ENCODE measurements at places on chromosomes 2 and 18.

- peak; percentile 92 for DNase-seq
These were observed 29.5 kb upstream of the PAIP2B start for GRCh38 chr2:71256421-71256820.

DNA sequence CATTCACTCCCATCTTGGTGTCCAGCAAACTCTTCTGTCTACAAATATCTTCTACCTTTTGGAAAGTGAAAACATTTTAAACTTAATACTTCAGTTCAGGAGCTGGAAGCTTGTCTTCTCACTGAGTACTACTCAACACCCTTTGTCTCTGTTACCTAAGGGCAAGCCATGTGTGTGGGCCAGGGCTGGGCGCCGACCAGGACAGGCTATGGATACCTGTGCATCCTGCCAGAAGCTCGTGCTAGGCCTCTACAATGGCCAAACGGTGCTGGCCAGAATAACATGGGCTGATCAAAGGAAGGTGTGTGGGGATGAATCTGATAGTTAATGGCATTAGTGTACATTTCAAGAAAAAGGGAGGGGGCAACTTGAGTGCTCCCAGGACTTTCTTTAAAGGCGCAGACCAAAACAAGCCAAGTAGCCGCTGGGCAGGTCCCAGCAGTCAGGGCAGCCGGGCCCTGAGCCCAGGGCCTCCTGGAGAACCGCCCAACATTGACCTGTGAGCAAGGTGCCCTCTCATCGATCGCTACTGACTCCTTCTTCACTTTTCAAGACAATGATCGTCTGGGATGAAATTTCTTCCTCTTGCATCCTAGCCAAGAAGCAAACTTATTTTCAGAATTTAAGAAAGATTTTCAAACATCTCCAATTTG is 29.0 kb upstream of the ID2 start:
- DNase-seq: no peak

DNA sequence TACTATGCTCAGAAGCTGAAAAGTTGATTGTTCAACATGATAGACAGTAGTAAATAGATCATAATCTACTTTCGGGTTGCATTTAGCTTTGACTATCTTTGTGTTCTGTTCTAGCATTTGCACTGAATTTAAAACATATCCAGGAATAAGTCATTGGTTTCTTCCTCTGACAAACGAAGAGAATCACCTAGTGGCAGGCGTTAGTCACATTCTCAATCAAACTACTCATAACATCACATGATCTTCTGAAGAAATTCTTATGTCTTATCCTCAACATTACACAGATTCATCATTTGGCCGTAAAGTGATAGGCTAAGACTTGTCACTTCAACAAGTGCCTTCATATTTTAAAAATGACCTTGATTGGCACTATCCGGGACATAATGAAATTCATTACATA is 63.6 kb upstream of the TTC21B start:
- DNase-seq: no peak

DNA sequence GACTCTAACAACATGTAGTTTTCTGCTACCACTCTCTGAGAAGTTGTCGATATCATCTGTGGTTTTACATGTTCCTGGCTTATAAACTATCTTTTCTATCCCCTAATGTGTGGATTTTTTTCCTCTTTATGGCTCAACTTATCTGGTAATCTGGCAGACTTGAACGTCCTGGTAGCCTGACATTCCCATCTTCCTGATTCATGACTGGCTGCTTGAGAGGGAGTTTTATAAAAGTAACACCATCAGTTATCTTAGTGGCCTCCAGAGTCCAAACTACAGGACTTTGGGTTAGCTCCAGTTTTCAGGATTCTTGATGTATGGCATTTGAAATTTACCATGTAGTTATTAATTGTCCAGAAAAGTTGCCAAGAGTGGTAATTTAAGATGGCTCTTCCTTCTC is 174.0 kb upstream of the GULP1 start:
- DNase-seq: no peak

- DNase-seq: no peak
These were observed 60.2 kb downstream of the TRPM8 start for GRCh38 chr2:233977296-233977837.

DNA sequence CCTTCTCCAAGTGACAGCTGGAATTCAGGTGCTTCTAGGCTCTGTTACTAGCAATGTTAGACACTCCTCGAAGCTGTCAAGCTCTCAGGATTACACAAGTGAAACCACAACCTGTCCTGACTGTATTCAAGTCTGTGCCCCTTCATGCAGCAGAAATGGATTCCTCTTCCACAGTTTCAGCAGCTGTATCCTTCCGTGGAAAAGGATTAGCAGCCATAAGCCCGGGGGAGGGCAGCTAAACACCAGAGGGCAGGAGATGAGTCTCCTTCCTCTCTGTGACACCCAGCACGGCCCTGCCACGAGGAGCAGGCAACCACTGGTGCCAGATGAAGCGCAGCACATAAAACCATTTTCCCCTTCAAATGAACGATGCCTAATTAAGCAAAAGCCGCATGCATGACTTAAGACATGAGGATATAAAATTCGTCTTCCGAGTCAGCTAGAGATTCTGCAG is 1.2 kb downstream of the ST3GAL5 start:
- no peak for DNase-seq

GRCh38 chr2:39706312-39706711 is 40.6 kb downstream of the TMEM178A start:
- no peak for DNase-seq

DNA sequence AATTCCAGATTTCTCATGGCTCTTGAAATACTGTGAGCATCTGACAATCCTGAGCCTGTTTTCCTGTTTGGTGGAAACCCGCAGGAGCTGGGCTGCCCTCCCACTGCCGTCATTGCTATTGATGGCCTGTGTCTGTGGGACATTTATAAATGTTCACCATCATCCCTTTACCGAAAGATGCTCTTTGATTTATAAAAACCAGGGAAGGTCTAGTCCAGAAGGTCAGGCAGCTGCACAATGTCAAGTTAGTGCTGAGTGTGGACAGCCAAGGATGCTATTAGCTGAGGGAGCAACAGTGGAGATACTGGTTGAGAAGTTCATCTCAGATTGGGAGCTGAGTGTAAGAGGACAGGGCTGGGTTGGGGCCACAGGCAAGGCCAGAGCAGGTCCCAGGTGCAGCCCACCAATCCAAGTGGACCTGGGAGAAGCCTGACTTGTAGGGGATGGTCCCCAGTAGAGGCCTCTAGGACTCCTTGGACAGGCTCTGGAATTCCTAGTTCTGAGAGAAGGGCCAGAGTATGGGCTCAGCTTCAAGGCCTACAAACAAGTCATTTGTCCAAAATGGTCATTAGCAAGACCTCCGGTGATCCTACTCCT is 55.1 kb downstream of the COPS8 start:
- no peak for DNase-seq

DNA sequence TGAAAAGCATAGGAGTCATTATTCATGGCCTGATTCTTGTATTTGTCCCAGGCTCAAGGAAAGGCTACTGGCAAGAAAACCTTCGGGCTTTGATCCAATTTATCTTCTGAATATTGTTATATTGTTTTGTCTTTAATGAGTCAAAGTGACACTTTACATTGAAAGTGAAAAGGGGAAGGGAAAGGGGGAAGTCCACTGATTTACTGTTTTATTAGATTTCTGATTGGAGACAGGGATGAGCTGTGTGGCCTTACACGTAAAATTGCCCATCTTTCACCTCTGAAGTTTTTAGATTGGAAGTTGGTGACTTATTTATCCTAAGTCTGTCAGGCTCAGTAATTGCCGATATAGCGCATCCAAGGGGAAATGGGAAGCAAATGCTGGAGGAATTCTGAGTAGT is 843.8 kb upstream of the LRRTM1 start:
- no peak for DNase-seq

- DNase-seq: no peak
These were observed 245.6 kb upstream of the CDH2 start for GRCh38 chr18:28422577-28422976.

GRCh38 chr2:53777134-53777533 is 9.5 kb downstream of the CHAC2 start:
- DNase-seq: no peak

- DNase-seq: peak; percentile 50
These were observed 54.7 kb downstream of the SPRED2 start for GRCh38 chr2:65377556-65378192.

- DNase-seq: no peak
These were observed 38.5 kb downstream of the REV1 start for GRCh38 chr2:99451280-99451679.

DNA sequence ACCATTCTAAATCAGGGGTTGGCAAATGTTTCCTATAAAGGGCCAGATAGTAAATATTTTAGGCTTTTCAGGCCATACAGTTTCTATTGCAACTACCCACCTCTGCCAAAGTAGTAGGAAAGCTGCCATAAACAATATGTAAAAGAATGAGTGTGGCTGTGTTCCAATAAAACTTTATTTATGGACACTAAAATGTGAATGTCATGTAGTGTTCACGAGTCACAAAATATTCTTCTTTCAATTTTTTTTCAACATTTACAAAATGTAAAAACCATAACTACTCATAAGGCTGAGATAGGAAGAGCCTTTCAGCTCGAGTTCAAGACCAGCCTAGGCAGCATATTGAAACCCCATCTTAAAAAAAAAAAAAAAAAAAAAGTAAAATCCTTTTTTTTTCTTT is 13.4 kb downstream of the KCNG3 start:
- DNase-seq: no peak

DNA sequence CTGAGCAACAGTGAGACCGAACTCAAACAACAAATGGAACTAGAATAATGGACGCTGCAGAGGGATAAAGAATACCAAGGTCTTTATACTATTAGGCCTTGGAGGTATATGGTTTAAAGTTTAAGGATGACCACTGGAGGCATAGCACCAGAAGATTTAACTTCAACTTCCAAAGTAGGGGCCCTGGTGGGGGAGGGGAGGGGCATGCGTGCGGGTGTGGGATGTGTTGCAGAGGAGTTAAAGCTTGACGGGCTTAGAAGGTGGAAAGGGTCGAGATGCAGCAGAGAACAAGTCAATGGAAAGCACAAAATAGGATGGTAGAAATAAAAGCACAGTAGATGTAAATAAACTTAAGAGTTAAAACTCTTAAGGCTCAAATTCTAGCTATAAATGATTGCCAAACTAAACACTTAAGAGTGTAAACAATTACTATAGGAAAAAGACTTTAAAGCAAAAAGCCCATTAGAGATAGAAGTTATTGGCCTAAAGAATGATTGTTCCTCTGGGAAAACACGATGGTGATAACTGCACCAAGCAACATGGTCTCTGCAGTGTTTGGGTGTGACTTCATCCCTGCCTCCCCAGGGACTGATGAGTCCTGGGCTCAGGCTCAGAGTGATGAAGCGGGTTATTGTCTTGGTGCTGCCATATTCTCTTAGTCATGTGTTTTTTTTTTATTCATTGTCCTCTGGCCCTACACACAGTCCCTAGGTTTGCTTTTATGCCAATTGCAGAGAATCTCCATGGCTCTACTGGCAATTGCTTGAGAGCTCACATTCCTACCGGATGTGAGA is 13.0 kb downstream of the RRM2 start:
- peak; percentile 94 for DNase-seq

GRCh38 chr2:191836853-191837769 is 9.8 kb downstream of the CAVIN2 start:
- no peak for DNase-seq

- DNase-seq: no peak
These were observed 11.5 kb downstream of the ODC1 start for GRCh38 chr2:10436583-10437110.

DNA sequence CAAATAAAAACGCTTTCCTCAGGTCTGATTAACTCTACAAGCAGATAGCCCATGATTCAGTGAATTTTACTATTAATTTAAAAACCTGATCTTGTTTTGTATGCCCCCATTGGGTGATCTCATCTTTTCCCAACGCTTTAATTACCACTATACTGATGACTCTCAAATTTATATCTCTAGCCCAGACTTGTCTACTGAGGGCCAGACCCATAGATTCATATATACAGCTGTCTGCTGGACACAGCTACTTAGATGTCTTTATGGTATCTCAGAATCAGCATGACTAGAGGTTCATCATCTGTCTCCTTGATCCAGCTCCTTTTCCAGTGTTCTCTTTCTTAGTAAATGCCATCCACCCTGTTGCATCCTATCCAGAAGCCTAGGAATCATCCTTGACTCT is 33.8 kb downstream of the TAF1B start:
- DNase-seq: no peak

DNA sequence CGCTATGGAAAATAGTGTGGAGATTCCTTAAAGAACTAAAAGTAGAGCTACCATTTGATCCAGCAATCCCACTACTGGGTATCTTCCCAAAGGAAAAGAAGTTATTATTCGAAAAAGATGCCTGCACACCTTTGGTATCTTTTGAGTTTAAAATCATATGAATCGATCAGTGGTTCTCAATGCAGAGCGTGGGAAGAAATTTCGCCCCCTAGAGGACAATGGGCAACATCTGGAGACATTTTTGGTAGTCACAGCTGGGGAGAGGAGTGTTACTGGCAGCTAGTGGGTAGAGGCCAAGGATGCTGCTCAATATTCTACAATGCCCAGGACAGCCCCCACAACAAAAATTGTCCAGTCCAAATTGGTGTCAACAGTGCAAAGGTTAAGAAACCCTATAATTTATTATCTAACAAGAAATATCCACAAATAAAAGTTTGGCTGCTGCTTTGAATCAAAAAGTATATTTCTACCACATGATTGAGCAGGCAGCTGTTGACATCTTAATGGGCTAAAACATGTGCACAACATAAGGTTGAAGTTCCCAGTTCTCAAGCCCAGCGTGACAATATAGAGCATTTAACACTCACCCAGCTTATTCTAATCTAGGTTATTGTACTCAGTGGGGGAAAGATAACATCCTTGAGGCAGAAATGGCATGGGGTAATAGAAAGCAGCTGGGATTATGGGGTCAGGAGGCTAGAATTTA is 425.7 kb downstream of the LRATD1 start:
- DNase-seq: no peak

- DNase-seq: no peak
These were observed 182.6 kb downstream of the PDE11A start for GRCh38 chr2:177889818-177890460.

- no peak for DNase-seq
These were observed 78.1 kb downstream of the MTCL1 start for GRCh38 chr18:8783335-8783993.

DNA sequence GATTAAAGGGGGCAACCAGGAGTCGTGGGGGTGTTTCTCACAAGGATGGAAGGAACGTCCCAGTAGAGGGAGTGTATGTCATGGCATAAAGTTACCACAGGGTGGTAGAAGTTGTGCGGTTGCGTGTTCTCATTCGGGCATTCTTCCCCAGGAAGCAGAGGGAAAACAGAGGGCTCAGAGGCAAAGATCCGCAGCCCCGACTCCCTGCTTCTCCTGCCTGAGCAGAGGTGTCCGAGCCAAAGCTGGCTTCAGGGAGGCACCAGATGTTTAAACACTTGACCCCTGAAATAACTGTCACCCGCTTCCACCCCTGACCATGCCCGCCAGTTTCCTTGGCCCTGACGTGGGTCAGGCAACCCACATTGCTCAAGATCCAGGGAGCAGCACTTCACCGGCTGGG is 83.7 kb downstream of the EN1 start:
- peak; percentile 53 for DNase-seq

DNA sequence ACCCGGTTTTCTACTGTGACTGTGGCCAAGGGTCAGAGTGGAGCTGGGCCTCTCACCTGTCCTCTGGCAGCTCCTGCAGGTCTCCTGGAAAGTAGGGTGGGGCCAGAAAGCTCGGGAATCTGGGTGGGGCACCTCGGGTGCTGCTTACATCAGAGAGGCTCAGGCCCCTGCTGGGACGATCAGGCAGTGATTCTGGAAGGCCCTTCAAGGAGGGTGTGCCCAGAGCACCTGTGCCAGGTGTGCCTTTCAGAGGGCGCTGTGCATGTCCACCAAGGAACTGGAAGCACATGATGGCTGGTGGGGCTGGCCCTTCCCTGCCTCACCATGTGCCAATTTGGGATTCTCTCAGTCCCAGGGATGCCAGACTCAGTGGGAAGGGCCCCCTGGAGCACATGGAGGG is 44.0 kb downstream of the ATP6V1C2 start:
- no peak for DNase-seq

Measured in COLO829 (cell line).